ENCODE measurements at places on chromosomes 13 and 19.

DNA sequence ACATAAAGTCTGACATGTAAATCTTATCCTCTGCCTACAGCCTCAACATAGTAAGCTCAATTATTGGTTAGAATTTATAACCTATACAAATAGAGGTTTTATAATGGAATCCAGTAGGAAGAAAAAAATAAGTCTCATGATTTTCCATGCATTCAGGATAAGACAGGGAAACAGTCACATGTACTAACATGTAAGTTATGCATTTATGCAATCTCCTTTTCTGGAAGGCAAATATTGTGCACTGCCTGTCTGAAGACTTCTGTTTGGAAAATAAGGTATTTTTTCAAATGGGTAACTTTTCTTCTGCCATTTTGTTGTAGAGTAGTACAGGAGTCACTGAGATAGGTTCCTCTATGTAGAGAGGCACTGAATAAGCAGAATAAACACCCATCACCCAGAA, 92.7 kb downstream of the NALCN start:
- DNase-seq, result no peak

DNA sequence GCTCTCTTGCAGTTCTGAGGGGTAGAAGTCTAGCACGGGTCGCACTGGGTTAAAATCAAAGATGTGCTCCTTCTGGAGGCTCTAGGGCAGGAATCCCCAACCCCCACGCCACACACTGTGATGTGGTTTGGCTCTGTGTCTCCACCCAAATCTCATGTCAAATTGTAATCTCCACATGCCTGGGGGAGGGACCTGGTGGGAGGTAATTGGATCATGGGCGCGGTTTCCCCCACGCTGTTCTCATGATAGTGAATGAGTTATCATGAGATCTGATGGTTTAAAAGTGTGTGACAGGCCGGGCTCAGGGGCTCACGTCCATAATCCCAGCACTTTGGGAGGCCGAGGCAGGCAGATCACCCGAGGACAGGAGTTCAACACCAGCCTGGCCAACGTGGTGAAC, 26.6 kb upstream of the CALM3 start:
- DNase-seq, result no peak

- DNase-seq, result no peak
These were observed 8.0 kb upstream of the SAE1 start for GRCh38 chr19:47122359-47123335.

GRCh38 chr13:94020833-94021232, 458.6 kb downstream of the DCT start:
- no peak for DNase-seq

GRCh38 chr13:23960566-23961156, 63.4 kb upstream of the C1QTNF9B start:
- no peak for DNase-seq

GRCh38 chr13:29239653-29240525, 355.6 kb downstream of the SLC7A1 start:
- no peak for DNase-seq

- DNase-seq, result no peak
These were observed 1.2 kb downstream of the CPT1C start for GRCh38 chr19:49692147-49692506.

- no peak for DNase-seq
These were observed 53.4 kb downstream of the TRPM4 start for GRCh38 chr19:49210901-49211451.

GRCh38 chr13:32880636-32881035, 135.6 kb upstream of the KL start:
- DNase-seq, result no peak

DNA sequence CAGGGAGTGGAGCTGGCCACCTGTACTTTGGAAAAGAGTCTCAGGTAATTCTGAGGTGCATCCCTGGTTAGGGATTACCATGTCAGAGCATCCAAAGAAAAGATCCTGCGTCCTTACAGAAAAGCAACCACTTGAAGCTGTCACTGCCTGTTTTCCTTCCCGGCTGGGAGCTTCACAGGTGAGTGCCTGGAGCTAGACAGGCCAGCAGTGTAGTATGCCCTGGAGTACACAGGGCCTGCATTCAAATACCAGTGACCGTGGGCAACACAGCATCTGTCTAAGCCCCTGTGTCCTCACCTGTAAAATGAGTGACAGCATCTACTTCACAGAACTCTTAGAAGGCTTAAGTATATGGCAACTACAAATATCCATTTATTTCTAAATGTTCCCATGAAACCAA, 29.0 kb downstream of the DZIP1 start:
- DNase-seq, result no peak

- DNase-seq, result no peak
These were observed 2.8 kb downstream of the S1PR5 start for GRCh38 chr19:10514211-10515145.

DNA sequence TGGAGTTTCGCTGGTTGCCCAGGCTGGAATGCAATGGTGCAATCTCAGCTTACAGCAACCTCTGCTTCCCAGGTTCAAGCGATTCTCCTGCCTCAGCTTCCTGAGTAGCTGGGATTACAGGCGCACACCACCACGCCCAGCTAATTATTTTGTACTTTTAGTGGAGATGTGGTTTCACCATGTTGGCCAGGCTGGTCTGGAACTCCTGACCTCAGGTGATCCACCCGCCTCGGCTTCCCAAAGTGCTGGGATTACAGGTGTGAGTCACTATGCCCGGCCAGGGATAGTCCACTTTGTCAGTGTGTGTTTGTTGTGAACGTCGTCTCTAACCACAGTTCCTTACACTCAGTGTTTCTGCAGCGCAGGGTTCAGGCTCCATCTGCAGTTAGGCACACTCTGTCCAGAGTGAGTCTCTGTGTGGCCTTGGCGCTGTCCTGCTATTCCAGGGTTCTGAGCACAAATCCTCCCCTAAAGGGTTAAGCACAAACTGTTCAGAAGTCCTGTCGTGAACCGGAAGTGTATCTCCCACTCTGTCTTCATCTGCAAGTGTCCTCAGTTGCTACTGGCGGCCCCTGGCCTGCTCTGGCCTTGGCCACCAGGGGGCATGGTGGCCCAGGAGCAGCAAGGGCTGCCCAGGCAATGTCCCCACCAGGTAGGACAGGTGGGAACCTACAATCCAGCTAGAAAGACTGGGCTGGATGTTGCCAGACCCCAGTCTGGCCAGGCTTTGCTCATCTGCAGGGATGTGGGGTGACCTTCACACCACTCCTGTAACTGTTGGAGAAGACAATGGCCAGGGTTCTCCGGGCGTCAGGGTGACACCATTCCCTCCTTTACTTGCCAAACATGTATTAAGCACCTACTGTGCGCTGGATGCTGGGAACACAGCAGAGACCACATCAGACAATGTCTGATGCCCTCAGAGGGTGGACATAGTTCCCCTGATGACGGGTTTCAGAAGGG, 38.8 kb upstream of the GATAD2A start:
- DNase-seq, result no peak

- DNase-seq, result no peak
These were observed 91.8 kb downstream of the MIPEP start for GRCh38 chr13:23797276-23797903.

GRCh38 chr19:36113894-36114720, 568 bp downstream of the POLR2I start:
- DNase-seq, result peak; percentile 74

DNA sequence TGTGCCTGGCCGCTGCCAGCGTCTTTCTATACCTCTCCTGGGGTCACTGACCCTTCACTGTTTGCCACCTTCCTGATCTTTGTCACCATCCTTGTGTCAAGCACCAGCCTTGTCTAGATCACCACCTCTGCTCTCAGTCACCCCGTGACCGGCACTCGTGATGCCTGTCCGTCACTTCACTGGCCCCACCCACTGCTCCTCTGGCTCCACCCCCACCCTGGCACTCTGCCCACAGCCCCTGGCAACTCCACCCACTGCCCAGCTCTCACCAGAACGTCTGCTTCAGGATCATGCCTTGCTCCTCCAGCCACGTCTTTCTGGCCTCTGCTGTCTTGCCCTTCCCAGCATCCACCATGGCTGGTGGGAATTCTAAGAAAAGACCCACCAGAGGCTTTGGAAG, 24.8 kb upstream of the PLA2G4C start:
- DNase-seq, result no peak

- DNase-seq, result no peak
These were observed 1.0 kb downstream of the RTBDN start for GRCh38 chr19:12833418-12833737.

- no peak for DNase-seq
These were observed 129.3 kb downstream of the ATP11A start for GRCh38 chr13:112819111-112819510.

DNA sequence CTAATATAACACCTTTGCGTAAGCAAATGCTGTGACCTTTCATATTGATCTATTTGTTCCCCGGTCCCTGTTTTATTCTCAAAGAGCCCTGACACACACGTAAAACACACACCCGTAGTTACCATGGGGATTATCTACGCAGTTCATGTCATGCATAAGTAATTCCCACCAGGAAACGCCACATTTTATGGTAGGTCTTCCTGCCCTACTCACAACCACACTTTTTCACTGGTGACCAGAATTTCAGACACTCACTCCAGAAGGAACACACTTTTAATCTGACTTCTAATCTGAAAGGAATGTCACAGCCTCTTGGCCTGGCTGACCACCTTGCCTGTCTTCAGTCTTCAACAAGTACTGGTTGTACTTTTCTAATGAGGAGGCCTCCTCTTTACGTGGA, 46.8 kb downstream of the SLC7A1 start:
- no peak for DNase-seq

- no peak for DNase-seq
These were observed 25.1 kb upstream of the CD70 start for GRCh38 chr19:6616011-6616410.

DNA sequence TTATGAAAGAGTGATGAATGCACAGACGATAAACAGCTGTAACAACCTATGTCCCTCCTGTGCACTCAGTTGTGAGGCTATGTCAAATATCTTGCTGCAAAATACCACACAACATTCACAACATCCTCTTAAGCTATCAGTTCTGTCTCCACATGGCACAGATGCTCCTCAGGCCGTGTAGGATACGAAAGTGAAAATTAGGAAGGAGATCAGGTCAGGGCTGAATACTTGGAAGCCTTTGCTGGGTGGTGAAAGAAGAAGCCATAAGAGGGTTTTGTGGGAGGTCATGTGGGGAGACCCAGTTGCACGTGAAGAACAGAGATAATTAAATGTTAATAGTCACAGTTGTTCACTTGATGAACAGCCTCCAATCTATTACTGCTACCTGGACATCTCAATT, 58.9 kb downstream of the RXFP2 start:
- DNase-seq, result no peak

DNA sequence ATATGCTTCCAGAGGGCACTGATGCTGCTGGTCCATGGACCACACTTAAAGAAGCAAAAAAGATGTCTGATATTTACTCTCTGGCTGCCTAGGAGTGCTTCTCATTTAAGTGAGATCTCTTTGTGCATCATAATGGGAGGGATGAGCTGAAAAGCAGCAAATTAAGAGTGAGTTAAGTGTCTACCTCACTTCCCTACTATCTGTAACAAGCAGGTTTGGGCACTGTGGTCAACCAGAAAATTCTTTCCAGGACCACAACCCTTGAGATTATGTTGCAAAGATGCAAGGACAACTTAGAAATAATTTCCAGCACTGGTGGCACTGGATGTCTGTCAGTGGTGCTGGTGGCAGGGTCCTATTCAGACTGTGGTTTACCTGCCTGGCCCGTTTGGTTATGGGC, 52.1 kb upstream of the USPL1 start:
- DNase-seq, result no peak

DNA sequence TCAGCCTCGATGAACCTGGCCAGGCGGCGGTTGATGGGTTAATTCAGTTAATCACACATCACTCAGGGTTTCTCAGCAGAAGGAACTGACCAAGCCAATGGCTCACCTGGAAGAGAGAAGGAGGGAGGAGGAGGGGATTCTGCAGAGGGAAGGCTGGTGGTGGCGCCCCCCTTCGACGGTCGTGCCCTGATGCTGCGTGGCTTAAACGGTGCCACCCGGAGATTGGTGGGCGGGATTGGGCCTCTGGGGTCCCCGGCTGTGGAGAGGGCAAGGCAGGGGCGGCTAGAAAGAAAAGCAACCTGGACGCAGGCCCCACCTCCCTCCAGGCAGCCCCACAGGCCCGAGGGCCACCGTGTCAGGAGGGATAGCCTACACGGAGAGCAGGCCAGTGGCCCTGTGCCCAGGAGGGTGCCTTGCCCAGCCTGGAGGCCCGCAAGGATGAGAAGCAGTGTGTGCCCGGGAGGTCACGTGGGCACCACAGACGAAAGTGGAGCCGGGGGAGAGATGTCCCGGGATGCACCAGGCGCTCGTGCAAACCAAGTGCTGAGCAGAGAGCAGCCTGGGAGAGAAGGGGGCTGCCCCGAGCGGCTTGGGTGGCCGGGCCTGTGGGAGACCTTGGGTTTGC, 16.0 kb downstream of the CSNK1G2 start:
- DNase-seq, result no peak

- no peak for DNase-seq
These were observed 457.2 kb downstream of the IRS2 start for GRCh38 chr13:109329175-109329574.

DNA sequence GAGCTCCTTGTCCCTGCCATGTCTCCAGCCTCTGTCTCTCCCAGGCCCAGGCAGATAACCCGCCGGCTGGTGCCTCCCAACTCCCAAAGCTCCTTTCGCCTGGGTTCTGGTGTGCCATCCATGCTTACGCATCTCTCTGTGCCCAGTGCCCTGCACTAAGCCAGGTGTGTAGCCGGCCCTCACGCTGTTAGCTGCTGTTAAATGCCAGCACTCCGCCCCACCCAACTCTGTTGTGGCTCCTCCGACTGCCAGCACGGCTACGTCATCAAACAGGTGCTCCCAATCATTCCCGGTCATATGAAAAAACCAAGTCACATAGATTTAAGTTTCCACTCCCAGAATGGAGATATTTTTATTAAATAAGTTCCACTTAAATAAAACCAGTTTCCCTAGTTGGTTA, 7.0 kb upstream of the HSPH1 start:
- no peak for DNase-seq

GRCh38 chr19:8239528-8240273, 30.5 kb downstream of the CERS4 start:
- DNase-seq, result no peak

GRCh38 chr13:35530147-35530546, 53.7 kb upstream of the MAB21L1 start:
- DNase-seq, result no peak

GRCh38 chr19:4278010-4278409, 1.1 kb upstream of the SHD start:
- no peak for DNase-seq

- DNase-seq, result no peak
These were observed 633 bp downstream of the SPHK2 start for GRCh38 chr19:48619692-48620585.

GRCh38 chr19:20271215-20271926, 104.4 kb downstream of the ZNF486 start:
- no peak for DNase-seq

DNA sequence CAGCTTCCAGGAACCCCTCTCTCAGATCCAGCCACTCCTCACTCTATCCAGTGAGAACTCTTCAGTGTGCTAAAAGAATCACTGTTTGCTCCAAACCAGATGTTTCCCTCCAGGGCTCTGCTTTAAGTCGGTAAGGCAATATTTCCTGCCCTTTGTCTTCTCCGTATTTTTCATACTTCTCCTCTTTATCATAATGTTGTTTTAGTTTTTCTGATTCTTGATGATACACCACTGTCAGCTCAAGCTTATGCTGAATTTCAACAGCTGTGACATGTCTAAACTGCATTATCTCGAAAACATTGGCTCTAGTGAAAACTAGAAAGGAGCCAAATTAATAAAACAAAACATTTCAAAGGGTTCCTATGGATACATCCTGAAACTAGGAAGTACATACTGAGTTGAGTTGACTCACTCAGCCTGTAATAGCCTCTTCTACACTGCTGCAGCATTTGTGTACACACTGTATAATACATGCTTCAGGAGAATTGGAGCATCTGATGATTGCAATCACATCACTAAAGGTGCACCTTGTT, 39.8 kb downstream of the GPR180 start:
- no peak for DNase-seq

- no peak for DNase-seq
These were observed 25.5 kb downstream of the DCAF15 start for GRCh38 chr19:13977803-13978202.
